ENCODE measurements at places on chromosomes 2 and 18.

DNA sequence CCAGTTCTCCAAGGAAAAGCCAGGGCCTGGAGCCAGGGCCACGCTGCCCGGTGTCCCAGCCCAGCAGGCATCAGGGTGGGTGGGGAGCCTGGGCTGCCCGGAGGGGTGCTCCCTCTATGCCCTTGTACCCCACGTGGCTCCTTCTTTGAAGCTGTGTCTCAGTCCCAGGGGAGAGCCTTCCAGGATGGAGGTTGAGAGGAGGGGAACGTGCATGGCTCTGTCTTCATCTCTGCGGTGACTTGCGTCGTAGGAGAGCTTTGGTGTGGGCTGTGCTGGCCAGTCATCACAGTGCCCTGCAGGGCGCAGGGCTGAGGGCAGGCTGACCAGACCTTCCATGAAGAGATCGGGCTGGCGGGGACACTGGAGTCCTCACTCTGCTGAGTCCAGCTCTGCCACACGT lies 197.2 kb downstream of the LDLRAD4 start:
- no peak for DNase-seq

DNA sequence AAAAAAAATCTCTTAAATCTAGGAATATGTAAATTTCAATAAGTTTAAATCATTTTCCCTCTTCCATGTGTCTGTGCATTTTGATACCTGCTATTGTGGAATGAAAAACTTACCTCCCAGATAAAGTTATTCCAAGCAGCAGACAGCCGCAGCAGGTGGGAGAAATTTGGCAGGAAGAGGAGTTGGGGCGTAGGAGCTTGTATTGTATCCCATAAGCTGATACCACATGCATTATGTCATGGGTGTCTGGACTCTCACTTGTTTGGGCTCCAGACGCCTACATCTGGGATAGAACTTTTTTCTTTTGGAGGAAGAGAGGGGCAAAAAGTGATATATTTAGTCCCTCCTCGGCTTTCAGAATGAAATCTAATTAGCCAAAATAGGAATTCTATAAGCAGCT lies 59.3 kb upstream of the TCF4 start:
- no peak for DNase-seq

GRCh38 chr2:160411167-160411566 lies 82.4 kb downstream of the RBMS1 start:
- DNase-seq = no peak

DNA sequence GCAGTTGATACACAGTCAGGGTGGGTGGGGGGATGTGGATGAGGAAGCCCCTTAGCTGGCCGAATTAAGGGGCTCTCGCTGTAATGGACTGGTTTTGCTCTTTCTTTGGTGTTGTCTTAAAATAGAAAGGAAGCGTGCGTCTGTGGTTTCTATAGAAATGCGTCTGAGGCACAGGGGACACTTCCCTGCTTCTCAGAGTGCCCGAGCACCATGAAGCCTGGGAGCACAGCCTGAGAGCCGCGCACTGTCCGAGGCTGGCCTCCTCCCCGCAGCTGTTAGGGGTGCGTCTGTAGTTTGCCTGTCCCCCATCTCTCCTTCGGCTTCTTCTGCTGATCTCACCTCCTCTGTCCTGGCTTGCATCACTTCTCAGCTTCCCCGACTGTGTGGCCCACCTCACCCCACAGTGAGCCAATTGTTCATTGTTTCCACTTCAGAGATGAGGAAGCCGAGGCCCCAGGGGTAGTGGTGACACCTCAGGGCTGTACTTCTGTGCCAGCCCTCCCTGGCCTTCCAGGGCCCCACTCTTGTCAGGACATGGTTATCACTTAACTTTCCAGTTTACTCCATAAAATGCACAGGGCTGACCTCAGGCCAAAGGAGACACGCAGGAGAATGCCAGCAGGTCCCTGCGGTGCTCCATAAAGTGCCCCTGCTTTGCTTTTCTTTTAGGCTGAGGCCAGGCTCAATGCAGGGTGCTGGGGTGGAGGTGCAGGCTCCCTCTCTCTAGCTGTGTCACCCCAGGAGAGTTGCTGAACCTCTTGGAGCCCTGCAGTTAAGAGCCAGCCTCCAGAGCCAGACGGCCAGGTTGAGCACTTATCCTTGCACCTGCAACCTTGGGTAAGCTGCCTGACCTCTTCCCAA lies 210.6 kb downstream of the SEPTIN10 start:
- DNase-seq = no peak

- DNase-seq = no peak
Observed at GRCh38 chr2:226643946-226644282, 155.7 kb downstream of the IRS1 start.

Data from activated T-cell treated with anti-CD3 and anti-CD28 coated beads, Interleukin-2, amount 50 U/mL, for 1 hour (primary cell).